ENCODE measurements at places on chromosomes 3 and 15.

DNA sequence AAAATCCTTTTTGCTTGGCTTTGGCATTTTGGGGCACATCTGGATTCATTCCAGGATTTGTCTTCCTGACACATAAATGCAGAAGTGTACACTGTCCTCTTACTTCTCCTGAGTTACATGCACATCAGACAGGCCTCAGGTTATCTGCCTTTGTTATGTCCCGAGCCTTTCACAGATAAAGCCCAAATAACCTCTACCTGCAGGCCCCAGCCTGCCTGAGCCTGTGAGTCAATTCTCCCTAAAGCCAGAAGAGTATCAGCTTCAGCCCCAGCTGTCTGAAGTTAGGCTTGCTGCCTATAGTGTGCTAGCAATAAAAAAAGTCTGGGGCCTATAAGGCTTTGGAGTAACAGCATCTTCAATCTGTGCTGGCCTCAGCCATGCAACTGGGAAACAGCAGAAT, 17.7 kb upstream of the GSK3B start:
- no peak for DNase-seq

GRCh38 chr3:73618461-73618860, 6.3 kb downstream of the PDZRN3 start:
- peak; percentile 57 for DNase-seq

GRCh38 chr3:52025453-52025852, 29.8 kb upstream of the RPL29 start:
- DNase-seq = no peak

GRCh38 chr3:73555076-73555475, 69.7 kb downstream of the PDZRN3 start:
- no peak for DNase-seq

DNA sequence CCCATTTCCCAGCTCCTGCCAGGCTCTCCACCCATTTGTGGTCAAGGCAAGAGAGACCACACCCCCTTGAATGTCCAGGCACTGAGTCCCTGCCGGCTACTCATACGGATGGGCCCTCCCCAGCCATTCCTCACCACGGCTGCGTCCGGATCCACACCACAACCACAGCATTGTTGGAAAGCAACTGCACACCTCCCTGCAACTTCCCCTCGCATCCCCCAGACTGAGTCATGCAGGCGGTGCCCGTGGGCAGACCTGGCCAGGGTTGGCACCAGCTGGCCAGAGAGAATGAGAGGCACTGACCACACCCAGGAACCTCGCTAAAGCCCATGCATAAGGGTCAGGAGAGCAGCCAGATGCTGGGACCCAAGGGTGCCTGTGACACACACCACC, 30.5 kb downstream of the LOXL1 start:
- DNase-seq = peak; percentile 87

DNA sequence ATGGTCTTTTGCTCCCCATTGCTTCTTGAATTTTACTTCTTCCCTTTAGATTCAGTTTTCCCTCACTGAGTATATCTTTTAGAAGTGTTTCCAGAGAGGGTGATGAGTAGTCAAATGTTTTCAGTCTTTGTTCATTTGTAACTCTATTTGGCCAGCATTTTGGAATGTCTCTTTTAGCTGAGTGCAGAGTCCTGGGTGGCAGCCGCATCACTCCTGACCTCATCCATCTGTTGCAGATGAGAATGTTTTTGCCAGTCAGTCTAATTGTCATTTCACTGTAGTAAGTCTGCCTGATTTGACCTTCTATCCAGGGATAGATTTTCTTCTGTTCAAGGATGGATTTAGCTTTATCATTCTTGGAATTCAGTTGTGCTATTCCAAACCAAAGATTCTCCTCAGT, 7.3 kb downstream of the SRPRB start:
- peak; percentile 33 for DNase-seq

- DNase-seq = no peak
These were observed 30.2 kb downstream of the TKT start for GRCh38 chr3:53225651-53226050.

DNA sequence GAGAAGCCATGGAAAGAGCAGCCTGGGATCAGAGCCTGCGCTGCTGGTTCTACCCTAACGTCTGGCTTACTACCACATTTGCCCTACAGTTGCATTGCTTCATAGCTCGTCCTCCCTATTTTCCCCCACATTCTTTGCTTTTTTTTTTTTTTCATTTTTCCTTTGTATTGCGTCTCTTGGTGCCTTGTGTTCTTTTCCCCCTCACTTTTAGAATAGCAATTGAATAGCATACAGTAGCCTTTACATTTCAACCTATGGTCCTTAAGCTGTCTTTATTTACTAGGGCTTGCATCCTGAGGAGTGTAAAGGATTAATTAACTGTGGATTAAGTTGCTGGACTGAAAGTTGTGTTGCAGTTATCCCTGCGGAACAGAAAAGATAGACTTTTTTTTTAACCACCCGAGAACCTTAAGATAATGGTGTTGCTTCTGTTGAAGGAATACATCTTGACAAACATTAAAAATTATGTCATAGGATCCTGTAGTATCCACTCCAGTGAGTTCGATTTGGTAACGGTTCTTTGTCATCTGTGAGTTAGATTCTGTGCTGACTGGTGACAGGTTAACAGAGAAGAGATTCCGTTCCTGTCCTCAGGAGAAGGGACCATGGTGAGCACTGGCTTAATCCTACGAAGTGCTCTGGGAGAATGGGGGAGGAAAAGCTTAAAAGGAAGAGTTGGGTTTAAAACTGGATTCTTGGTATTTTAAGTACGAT, 417.4 kb upstream of the NAALADL2 start:
- peak; percentile 39 for DNase-seq

GRCh38 chr3:72259755-72260587, 475.0 kb upstream of the PROK2 start:
- DNase-seq = no peak

GRCh38 chr15:99633655-99634054, 67.9 kb downstream of the MEF2A start:
- DNase-seq = no peak

DNA sequence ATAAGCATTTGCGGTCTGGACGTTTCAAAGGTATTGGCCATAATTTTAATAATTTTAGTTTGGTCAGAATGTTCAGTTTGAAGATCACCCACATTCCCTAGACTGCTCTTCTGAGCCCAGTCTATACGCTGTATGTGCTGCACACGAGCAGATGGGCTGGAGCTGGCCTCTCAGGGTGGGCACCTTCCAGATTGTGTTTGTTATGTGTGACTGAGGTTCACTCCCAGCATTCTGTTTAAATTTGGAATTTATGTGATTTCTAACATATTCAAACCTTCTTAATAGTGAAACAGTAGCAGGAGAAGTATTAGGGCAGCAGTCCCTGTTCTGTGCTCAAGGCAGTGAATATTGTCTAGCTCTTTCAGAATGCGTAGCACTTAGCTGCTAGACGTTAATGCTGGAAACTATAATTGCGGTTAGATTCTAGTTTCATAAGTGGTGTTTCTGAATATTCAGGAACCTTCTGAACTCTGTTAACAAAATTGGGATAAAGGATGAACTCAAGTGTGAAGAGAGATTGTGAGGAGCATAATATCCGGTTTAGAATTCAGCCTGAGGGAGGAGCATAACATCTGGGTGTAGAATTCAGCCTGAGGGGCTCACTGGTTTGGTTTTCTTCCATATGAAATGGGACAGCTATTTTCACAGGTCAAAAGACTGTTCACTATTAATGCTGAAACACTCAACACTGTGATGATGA, 68.6 kb upstream of the RPL35A start:
- DNase-seq = no peak

DNA sequence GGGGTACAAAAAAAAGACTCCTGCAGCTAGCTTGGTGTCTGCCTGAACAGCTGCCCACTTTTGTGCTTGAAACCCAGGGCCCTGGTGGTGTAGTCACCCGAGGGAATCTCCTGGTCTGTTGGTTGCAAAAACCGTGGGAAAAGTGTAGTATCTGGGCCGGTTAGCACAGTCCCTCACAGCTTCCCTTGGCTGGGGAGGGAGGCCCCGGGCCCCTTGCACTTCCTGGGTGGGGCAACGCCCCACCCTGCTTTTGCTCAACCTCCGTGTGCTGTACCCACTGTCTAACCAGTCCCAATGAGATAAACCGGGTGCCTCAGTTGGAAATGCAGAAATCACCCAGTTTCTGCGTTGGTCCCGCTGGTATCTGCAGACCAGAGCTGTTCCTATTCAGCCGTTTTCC, 211.7 kb upstream of the ZPLD1 start:
- no peak for DNase-seq

DNA sequence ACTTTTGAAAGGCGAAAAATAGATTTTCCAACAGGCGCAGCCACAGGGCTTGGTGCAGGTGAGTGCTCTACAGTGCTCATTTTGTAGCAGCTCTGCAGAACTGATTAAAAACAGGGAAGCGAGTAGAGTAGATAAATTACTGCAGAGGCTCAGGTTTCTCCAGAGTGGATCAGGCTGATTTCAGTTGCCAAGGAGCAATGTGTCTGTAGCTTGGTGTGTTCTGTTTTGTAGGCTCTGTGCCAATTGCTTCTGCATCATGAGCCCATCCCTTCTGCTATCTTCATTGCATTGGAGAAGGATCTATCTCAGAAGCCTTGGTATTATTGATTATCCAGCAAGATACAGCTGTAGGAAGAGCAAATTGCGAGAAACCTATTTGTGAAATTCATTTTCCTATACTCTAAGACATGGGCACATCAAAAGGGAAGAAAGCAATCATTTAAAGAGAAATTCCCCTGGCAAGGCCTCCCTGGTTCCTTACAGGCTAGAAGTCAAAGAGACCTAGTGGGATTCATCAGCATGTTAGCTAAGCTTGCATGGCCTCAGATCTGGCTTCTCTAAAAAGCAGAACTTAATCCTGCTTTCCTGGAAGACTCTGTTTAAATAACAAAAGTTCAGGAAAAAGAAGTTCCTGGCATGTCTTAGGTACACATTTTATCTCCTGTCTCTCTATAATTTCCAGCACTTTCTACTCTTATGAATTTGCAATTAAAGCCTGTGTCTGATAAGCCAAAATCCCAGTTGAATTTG, 432.4 kb upstream of the ATP10A start:
- DNase-seq = no peak

- peak; percentile 41 for DNase-seq
These were observed 2.0 kb downstream of the B2M start for GRCh38 chr15:44713006-44713966.

GRCh38 chr15:65532738-65533051, 2.4 kb downstream of the HACD3 start:
- DNase-seq = peak; percentile 18

DNA sequence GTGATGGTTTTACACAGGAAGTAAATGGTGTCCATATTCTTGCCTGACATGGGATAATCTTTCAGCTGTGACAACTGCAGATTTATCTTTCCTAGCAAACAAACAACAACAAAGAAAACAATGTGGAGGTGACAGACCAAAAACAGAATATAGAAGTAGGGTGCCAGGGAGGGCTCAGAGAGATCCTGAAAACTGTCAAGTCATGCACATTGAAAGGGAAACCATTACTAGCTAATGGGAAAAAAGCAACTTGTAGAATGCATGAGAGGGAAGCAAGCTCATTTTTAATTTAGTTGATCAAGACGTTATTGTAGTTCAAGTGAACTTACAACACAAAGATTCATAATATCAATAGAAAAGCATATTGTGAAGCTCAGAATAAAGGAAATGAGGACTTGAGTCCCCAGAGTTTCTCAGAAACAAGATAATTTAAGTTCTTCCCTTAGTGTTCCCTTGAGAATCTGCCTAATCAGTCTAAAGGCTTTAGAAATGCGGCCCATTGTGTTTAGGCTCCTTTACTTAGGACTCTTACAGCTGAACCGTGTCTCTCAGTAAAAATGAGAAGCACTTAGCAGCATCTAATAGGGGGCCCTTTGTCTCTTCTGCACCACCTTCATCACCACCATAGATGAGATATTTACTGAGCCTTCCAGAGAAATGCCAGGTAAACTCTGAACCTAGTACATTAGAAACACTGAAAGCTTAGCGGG, 115.6 kb upstream of the CADPS start:
- no peak for DNase-seq

GRCh38 chr15:77557564-77557963, 75.1 kb downstream of the LINGO1 start:
- DNase-seq = no peak

- DNase-seq = no peak
These were observed 440.5 kb downstream of the SHQ1 start for GRCh38 chr3:72407766-72408165.

- no peak for DNase-seq
These were observed 207.4 kb upstream of the HES1 start for GRCh38 chr3:193928354-193929209.

DNA sequence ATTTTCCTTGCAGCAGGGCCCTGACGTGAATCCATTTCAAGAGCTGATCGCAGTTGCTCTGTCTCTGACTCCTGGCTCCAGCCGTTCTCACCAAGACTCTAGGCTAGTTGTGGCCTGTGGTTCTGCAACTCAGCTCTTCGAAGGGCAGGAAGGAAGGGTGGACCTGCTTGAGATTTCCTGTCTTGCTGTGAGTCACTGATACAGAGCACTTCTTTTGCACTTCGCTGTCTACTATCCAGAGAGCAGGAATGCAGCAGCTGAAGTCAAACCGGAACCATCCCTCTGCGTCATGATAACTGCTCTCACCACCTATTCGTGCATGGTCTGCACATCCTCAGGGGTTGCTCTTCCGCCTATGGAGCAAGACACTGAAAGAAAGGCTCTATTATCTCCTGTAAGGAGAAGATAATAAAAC, 59.7 kb downstream of the RAP2B start:
- DNase-seq = peak; percentile 97

GRCh38 chr3:150267288-150267687, 140.8 kb upstream of the TSC22D2 start:
- no peak for DNase-seq

DNA sequence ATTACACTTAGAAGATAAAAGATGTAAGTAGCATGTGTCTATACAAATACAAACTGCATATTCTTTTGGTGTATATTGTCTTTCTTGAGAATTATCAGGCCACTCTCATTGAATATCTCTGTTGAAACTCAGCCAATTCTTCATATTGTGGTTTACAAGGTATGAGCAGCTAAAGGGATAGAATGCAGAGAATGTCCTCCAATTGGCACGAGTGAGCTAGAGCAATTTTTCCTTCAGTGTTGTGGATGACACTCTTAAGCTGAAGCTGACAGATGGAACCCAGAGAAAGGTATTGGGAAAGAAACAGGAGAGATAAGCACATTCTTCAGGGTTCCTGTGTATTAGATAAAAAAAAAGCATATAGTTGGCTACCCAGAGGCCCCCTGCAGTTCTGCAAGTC, 453.1 kb downstream of the EPHA3 start:
- peak; percentile 83 for DNase-seq

- no peak for DNase-seq
These were observed 5.6 kb downstream of the CCR1 start for GRCh38 chr3:46202535-46202934.

GRCh38 chr3:149122721-149123578, 6.5 kb upstream of the HPS3 start:
- DNase-seq = peak; percentile 9

DNA sequence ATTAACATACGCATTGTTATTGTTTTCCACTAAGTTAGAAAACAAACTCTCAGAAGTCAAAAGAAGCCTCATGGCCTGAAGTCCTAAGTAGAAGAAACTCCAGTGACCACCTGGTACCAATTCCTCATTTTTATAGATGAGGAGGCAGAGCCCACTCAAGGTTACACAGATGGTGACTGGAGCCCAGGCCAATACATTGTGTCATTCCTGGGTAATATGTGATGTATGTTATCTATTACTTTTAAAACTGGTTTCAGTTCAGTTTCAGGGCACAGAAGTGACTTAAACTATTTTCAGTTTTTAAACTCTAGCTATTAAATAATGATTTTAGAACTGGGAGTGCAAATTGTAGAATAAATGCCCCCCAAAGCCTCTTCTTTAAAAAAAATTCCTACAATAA, 66.7 kb upstream of the STXBP5L start:
- DNase-seq = no peak

Measured in fibroblast of skin of right biceps (primary cell).